DMS 273 treated with DMSO at 0.1 percent for 48 hours (cell line): ENCODE measurements at places on chromosomes 12 and 14.
A peak's percentile ranks its signal among the peaks of the same experiment; 100 is the strongest.

DNA sequence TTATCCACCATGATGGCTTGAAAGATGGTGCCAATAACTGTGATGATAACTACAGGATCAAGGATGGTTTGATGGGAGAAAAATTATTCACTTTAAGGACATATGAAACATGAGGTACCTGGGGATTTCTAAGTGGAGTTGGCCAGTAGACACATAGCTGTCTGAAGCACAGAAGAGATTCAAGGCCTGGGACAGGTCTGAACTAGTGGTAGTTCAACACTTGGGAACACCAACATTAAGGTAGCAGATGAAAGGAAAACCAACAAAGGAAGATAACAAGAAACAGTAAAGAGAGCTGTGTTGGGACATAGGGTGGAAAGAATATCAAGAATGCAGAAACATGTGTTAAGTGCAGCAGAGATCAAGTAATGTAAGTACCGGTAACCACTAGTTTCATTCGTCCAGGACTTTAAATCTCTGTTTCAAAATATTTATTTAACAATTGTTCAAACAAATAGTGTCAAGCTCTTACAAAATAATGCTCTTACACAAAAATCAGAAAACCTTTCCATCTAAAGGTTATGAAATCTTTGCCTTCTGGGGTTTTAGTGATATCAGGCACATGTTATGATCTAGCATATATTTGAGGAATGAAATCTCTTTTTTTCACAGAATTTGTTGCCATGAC lies 104.7 kb downstream of the ST8SIA1 start:
- no peak for DNase-seq

GRCh38 chr14:50620341-50620740 lies 47.8 kb downstream of the SAV1 start:
- no peak for DNase-seq

- no peak for DNase-seq
Measured at GRCh38 chr12:66241061-66242043, 52.3 kb downstream of the IRAK3 start.

DNA sequence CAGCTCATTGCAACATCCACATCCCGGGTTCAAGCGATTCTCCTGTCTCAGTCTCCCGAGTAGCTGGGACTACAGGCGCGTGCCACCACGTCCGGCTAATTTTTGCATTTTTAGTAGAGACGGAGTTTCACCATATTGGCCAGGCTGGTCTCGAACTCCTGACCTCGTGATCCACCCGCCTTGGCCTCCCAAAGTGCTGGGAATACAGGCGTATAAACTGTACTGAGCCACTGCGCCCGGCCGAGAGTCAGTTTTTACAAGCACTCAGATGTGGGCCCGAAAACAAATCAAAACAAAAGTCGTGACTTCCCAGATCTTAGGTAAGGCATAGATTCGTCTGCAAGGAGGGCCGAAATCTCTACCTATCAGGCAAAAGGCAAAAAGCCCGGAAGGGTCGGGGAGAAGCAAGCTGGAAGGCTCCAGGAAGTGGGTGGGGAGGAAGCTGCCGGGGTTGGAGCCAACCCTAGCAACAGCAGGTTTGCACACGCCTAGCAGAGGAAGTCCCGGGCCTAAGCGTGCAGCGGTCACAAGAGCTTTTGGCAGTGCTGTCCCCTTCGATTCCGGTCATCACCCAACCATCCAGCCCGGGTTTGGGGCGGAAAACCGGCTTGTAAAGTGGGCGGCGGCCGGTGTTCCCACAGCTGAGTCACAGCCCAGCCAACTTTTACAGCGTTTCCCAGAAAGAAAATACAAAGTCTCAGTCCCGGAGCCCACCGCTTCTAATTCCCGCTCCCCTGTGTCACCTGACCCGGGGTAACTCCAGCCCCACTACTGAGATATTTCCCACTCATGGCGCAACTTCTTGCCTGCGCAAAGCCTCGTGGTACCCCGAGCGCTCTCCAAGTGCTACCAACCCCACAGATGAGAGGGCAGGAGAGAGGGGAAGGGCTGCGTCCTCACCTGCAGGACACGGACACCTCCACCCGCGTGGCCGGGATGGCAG lies 583 bp downstream of the CPNE8 start:
- no peak for DNase-seq

DNA sequence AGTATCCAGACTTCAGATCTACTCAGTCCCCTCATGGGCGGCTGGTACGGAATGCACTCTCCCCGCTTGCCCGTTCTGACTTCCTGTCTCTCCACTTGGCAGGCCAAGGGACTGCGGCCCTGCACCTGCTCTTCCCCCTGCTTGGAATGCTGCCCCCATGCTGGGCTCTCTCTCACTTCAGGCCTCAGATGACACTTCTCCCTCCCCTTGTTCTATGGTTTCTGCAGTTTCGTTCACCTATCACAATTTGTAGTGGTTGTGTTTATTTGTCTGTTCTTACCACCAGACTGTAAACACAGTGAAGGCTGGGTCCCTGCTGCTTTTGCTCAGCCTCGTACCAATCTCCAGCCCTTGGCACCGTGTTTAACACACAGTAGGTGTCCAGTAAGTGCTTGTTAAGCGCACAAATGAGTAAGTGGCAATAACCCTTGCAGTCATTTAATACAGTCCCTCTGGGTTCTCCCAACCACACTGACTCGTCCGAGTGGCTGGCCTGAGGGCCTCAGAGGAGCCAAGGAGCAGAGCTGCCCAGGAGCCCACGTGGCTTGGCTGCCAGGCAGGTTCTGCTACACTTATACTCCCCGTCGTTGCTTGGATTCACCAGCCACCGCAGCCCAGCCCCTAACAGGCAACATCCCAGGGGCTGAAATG lies 11.8 kb downstream of the SLC6A12 start:
- no peak for DNase-seq

- no peak for DNase-seq
Measured at GRCh38 chr12:108839018-108839889, 18.1 kb downstream of the SSH1 start.

- DNase-seq: no peak
Measured at GRCh38 chr12:113329022-113329790, 5.7 kb downstream of the SLC8B1 start.

- no peak for DNase-seq
Measured at GRCh38 chr14:65877624-65878023, 465.1 kb downstream of the FUT8 start.

DNA sequence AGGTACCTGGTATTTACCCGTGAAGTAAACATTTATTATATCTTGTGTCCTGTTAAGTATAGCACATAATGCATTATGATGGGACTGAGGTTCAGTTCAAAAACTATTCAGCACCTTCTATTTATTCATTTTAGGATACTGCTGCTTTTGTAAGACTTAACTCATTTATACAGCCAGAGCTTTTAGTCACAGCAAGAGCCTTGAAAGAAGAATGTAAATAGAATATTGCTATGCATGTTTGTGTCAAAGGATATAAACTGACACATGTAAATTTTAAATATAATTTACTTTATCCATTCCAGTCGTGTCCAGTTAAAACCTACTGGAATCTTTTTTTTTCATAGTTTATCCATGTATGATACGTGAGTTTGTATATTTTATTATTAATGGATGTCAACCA lies 168.8 kb downstream of the FUT8 start:
- DNase-seq: no peak

- DNase-seq: no peak
Measured at GRCh38 chr14:37081218-37081617, 91.2 kb downstream of the SLC25A21 start.

GRCh38 chr14:65186951-65187350 lies 84.6 kb upstream of the MAX start:
- DNase-seq: no peak

DNA sequence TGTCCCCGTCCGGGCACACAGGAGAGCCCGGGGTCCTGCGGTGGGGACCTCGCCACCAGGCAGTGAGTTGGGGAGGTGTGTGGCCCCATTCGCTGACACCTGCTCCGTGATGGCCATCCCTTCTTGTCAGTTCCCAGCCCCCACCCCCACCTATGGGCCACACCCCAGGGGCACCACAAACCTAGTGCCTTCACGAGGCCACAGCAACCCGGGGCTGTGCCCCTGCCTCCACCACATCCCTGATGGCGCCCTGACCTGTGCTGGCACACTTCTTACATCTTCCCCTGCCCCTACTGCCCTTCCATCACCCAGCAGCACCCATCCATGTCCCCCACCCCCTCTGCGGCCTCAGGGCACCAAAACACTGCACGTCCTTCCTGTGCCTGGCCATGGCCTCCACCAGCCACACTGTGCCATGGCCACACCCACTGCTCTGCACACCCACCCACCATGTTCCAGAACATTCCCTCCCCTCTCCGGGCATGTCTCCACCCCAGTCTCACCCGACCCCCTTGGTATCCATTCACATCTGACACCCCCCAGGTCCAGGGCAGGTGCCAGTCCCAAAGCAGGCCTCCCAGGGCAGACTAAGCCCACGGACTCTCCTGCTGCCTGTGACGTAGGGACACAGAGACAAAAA lies 24.4 kb downstream of the JAG2 start:
- DNase-seq: no peak

GRCh38 chr12:112347581-112347982 lies 34.6 kb downstream of the HECTD4 start:
- peak; percentile 80 for DNase-seq

DNA sequence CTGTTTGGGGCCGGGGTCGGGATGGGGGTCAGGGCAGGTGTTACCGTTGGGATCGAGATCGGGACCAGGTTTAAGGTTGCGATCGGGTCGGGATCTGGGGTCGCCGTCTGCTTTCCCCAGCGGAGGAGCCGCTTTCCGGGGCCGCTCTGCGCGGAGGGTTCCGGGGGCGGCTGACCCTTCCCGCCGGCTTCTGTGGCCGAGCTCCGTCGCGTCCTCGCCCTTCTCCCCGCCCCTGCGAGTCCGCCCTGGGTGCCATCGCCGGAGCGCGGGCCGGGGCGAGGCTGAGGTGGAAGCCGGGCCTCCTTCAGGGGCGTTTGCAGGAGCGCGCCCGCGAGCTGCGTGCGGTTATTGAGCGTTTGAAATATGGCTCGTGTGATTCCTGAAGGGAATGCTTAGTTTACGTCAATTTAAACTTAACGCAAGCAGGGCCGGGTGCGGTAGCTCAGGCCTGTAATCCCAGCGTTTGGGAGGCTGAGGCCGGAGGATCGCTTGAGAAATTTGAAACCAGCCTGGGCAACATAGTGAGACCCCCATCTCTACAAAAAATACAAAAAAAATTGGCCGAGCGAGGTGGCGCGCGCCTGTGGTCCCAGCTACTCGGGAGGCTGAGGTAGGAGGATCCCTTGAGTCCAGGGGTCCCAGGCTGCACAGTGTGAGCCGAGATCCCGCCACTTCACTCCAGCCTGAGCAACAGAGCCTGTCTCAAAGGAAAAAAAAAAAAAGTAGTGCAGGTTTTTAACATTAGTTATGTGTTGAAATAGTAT lies 620 bp downstream of the PGAM5 start:
- no peak for DNase-seq

DNA sequence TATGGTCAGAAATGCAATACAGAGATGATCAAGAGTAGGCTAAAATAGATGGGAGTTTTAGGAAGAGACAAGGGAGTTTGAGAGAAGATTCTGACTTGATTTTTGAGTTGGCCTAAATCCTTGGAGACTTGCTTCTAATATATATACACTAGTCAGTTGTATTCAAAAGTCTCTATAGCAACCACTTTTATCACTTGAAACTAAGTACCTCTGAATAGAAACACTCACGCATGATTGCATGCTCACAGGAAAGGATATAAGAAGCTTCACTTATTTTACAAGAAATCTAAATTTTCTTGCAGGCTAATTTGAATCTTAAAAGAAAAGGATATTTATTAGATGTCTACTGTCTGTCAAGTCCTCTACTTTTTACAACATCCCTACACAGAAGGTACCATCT lies 316.8 kb downstream of the SNAPC1 start:
- DNase-seq: no peak

DNA sequence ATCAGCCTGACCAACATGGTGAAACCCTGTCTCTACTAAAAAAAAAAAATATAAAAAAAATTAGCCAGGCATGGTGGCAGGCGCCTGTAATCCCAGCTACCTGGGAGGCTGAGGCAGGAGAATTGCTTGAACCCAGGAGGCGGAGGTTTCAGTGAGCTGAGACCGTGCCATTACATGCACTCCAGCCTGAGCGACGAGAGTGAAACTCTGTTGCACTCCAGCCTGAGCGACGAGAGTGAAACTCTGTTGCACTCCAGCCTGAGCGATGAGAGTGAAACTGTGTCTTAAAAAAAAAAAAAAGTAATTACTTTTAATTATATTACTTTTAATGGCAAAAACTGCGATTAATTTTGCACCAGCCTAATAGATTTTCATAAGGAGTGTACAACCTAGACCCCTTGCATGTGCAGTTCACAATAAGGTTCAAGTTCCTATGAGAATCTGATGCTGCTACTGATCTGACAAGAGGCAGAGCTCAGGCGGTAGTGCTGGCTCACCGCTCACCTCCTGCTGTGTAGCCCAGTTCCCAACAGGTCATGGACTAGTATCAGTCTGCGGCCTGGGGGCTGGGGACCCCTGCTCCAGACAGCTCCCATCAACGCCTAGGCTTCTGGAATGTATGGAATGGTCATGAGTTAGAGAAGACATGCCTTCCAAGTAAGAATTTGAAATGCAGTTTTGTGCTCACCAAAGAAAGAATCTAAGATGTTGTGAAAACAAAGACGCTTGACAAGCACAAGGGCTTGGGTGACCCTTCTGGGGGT lies 10.1 kb downstream of the LTB4R start:
- no peak for DNase-seq

DNA sequence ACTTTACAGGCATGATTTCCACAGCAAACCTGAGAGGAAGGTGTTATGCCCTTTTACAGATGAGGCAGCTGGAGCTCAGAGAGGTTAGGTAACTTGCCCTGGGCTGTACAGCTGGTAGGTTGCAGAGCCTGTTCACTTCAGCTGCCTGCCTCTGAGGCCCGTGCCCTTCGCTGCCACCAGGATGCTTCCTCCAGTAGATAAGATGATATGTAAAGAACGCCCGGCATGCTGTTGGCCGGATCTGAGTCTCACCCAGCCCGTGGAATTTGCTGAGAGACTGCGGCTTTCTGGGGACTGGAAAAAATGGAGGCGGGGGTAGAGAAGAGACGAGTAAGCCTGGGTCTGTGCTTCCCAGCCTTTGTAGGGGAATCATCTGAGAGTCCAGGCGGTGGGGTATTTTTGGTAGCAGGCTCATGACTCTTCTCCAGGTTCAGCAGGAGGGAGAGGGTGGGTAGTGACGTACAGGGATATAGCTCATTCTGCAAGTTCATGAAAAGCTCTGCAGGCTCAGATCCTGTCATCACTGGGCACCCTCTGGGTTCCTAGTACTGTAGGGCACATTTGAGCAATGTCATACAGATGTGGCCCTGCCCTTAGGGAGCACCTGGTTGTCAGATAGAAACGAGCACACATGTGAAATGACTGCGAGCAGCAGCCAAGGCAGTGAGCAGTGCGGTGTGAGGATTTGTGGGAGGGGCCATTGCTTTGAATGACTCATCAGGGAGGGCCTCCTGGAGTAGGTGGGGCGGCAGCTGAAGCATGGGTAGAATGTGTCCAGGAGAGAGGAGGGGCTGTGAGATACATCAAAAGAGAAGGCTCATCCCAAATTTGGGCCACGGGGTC lies 159.4 kb downstream of the TSPAN9 start:
- DNase-seq: no peak

DNA sequence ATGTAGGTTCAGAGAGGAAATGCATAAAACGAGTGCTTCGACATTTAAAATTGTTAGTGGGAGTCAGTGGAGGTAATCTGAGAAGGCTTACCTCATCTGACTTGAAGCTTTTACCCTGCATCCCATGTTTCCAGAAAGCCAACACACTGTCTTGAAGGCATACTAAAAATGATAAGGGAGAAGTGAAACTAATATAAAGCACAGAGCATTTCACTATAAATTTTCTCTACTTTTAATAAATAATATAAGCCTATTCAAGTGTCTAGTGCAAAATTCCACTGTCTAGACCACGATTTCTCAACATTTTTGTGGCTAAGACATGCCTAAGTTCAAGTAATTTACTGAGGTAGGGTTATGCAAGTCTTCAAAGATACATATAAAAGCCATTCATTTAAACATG lies 29.1 kb upstream of the CDKL1 start:
- DNase-seq: no peak
